Activated T-cell treated with anti-CD3 and anti-CD28 coated beads, Interleukin-2, amount 50 U/mL, for 72 hours (primary cell): ENCODE measurements at places on chromosomes 11 and 22. TPM values are rescaled to one million over a fixed set of nuclear protein-coding genes. Genes with fewer than 3 reads are reported as not detected.

DNA sequence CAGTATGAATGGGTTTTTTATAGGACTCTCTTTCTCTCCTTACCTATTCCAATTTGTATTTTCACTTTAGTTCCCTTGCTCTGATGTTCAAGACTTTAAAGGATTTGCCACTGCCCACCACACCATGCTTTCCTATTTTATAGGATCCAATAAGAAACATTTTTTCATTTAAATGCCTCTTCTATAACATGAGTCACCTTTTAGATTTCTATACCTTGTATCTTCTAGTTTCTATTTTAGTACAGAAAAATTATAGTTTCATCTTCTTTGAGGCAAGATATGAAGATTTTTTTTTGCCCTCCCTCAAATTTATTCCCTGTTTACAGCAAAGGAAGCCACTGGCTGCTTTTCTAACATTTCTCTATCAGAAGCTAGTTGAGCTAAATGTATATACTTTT is 76.8 kb downstream of the ARFGAP2 start:
- H3K4me3 ChIP-seq, result no peak overlapping the region
- DNase-seq, result no peak
- H3K36me3 ChIP-seq, result no peaks in the 10 kb centered on the region

The EXPH5 gene
- 4.3 TPM for total RNA-seq

The TRIM34 gene
- 9.0 TPM for total RNA-seq

DNA sequence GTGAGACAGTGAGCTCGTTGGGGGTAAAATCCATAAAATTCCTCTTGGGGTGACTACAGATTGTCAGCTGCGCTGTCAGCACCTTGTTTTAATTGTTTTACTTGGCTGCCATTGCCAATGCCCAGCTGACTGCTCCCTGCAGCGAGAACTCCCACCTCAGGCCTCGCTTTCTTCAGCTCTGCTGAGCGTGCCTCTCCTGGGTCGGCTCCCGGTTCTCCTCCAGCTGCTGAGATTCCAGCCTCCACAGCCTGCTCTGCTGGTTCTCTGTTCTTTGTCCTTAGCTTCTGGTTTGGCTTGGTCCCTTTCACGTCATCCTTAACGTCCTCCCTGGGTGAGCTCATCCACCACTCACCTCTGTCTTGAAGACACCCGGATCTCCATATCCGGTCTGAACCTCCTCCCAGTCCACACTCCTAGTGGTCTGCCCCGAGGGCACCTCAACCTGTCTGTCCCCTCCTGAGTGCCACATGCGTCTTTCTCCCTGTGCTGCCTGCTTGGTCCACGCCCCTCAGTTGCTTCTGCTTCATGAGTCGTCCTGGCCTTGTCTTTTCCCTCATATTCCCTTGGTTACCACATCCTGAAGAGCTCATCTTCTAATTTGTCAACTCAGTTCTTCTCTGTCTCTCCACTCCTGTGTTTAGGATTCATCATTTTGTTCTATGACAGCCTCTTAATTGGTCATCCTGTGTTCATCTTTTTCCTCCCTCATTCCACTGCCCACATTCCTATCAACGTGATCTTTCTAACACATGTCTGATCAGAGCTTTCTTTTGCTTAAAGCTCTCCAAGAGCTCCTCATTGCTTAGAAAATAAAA is 35.6 kb downstream of the BMAL1 start:
- DNase-seq, result no peak
- H3K27me3 ChIP-seq, result no peaks in the 10 kb centered on the region
- peaks cover 61% of the 10 kb centered on the region for H3K4me1 ChIP-seq
- H3K4me3 ChIP-seq, result no peak overlapping the region
- H3K27ac ChIP-seq, result no peak overlapping the region

The INPP5J gene
- 0.37 TPM for total RNA-seq

DNA sequence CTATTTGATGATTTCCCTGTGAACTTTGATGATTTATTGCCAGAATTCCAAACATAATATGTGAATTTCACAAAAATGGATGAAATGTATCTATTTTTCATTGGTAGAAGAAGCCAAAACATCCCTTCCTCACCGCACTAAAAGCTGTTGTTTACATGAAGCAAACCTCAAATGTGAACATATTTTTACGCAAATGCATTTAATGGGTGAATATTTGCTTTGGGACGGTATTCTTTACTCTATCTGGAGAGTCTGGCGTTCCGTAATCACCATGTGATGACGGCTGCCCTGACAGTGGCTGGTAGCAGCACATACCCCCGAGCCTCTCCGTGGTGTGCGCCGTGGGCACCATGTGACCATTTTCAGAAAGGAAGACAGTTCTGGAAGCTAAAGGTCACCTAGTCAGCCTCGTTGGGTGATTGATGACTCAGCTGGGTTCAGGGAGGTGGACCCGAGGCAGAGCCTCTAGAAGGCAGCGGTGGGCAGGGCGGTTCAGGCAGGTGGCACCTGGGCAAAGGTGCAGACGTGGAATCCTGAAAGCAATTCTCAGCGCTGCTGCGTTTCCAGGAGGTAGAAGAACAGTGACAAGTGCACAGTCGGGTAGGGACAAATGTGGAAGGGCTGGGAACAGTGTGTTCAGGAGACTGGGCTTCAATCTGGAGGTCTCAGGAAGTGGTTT is 45.3 kb downstream of the PPARA start:
- H3K27ac ChIP-seq, result no peak overlapping the region
- H3K4me1 ChIP-seq, result no peaks in the 10 kb centered on the region
- H3K4me3 ChIP-seq, result no peak overlapping the region
- no peaks in the 10 kb centered on the region for H3K27me3 ChIP-seq
- DNase-seq, result no peak

DNA sequence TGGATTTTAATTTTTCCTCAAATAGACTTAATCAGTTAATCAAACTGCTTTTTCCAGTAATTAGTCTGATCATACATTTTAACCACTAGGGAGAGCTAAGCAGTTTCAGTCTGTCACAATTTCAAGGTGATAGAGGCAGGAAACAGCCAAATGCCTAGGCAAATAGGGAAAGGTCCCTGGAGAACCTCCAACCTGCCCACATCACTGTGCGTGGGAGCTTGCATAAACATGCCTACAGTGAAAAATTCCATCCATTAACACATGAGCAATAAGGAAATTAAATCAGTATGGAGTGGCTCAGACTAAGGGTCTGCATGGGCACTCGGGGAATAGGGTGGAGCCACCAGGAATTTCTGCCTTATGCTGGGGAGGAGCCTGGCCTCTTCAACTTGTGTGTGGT is 74.6 kb downstream of the AASDHPPT start:
- H3K4me1 ChIP-seq, result no peaks in the 10 kb centered on the region
- H3K27ac ChIP-seq, result no peak overlapping the region
- H3K36me3 ChIP-seq, result no peaks in the 10 kb centered on the region
- peaks cover 26% of the 10 kb centered on the region for H3K27me3 ChIP-seq

DNA sequence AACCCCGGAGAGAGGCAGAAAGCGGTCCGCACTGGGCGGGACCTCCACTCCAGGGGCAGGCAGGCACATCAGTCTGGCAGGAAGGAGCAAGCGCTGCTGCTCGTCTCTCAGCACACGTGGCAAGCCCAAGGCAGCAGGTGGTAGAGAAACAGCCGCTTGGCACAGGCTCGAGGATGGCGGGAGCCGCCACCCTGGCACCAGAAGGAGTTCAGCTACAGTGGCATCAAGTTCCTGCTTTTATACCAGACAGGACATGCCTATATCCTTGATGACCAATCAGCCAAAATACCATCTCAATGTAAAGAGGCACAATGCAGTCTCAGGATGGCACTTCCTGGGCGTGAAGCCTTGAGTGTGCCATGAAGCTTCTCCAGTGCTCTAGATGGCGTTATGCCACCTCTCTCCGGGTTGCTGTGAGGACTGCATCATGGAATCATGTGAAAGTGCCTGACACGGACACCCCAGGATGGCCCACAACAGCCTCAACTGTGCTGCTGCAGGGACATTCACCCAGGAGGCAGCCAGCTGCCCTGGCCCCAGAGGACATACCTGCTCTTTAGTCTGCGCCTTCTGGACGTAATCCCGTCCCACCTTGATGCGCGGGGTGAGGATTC is 64.8 kb downstream of the APOL1 start:
- no peak for DNase-seq
- no peak overlapping the region for H3K4me3 ChIP-seq
- H3K36me3 ChIP-seq, result peaks cover 48% of the 10 kb centered on the region
- peak overlapping the region; percentile 66 for H3K27ac ChIP-seq

DNA sequence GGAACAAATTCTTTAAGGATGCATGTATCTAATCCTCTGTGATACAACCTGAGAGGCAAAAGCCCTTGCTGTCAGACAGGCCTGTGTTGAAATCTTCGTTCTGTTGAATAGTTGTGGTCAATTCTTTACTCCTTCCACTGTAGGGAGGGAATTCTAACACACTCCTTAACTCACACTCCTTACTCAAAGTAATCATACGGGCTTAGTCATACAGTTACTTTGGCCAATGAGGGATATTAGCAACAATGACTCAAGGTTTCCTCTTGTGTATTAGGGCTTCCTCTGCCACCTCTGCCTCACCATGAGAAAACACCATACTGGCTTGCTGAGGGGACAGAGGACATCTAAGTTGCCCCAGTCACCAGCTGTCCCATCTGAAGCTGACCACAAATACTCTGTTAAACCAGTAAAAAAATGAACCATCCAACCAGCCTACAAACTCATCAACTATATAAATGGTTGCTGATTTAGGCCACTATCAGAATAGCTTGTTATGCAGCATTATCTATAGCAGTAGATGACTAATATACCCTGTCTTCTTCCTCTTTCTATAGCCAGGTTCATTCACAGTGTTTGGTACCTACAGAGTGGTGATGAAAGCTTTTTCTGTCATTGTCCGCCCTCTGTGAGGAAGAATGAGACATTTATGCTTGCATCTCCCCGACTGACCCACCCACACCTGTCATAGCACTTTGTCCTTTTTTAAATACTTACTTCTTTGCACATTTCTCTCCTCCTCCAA is 322.8 kb upstream of the SYN3 start:
- H3K36me3 ChIP-seq, result peaks cover 3% of the 10 kb centered on the region
- H3K27ac ChIP-seq, result no peak overlapping the region
- no peaks in the 10 kb centered on the region for H3K4me1 ChIP-seq
- no peak overlapping the region for H3K4me3 ChIP-seq
- H3K27me3 ChIP-seq, result no peaks in the 10 kb centered on the region

- no peak overlapping the region for H3K4me3 ChIP-seq
- peaks cover 15% of the 10 kb centered on the region for H3K27me3 ChIP-seq
- H3K27ac ChIP-seq, result no peak overlapping the region
- H3K36me3 ChIP-seq, result no peaks in the 10 kb centered on the region
Observed at GRCh38 chr11:33449798-33450197, 192.6 kb downstream of the HIPK3 start.

DNA sequence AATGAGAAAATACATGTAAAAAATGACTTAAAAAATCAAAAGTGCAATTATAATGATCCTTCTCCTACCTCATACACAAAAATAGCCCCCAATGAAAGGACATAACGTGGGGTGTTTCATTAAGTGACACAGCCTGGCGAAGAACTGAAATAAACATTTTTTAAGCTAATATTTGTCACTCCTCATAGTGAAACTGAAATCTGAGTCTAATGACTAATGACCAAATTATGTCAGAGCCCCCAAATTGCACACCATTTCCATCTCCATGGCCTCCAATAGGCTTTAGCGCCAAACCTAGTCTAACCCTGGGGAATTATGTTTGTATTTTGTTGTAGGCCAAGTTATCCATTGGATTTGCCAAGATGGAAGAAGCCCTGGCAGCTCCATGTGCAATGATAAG is 119.1 kb downstream of the WT1 start:
- H3K4me1 ChIP-seq, result peaks cover 20% of the 10 kb centered on the region
- peaks cover 31% of the 10 kb centered on the region for H3K27me3 ChIP-seq
- DNase-seq, result no peak

GRCh38 chr11:422249-422656 is 7.5 kb upstream of the SIGIRR start:
- no peak for DNase-seq
- H3K4me1 ChIP-seq, result no peaks in the 10 kb centered on the region
- peaks cover 2% of the 10 kb centered on the region for H3K36me3 ChIP-seq

DNA sequence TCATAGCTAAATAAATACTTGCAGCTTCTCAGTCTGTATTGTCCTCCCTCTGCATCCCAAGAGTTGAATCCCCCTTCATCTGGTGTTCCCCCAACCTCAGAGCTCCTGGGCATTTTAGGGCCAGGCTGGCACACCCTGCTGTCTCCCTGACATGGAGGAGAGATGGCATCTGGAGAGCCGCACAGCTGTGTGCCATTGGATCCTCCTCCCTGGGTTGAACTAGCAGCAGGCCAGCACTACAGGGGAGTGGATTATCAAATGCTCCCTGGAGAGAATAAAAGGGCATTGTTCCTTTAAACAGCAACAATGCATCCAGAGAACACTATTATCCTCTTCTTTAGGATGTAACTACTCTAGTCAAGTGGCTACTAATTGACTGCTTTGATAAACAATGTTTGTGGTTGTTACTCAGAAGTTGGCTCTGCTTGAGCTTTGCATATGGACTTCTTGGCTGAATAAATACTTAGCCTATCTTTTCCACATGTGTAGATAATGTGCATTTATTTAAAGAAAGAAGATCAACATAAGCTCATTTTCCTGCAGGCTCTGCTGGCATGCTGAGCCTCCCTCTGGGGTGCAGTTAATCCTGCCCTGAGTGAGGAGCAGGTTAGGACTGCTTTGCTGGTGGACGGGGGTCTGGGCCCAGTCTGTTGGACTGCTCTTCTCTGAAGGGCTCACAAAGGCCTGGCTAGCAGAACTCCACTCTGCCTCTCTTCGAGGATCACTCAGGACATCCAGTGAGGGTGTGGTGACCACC is 897.2 kb downstream of the TBC1D22A start:
- no peaks in the 10 kb centered on the region for H3K4me1 ChIP-seq
- no peaks in the 10 kb centered on the region for H3K36me3 ChIP-seq
- no peak overlapping the region for H3K27ac ChIP-seq
- H3K4me3 ChIP-seq, result no peak overlapping the region
- H3K27me3 ChIP-seq, result no peaks in the 10 kb centered on the region

The PRODH gene
- total RNA-seq, result 0.76 TPM

The APOBEC3G gene
- total RNA-seq, result 77.8 TPM

The CCDC89 gene
- 0.90 TPM for total RNA-seq

The OR4D5 gene
- not detected for total RNA-seq

DNA sequence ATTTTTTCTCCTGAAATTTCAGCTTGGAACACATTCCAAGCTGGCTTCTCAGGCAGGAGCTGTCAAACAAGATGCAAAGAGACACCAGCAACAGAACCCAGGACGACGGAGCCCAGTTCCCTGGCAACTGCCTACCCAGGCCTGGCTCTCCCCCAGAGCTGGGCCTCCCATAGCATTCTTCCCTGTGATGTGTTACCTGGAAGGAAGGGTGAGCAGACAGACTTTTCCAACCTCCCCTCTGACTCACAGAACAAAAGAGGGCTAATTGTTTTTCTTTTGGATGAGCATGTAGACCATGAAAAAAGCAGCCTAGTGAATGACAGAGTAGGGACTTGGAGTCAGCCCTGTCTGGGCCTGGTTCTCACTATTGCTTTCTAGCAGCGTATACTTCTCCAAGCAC is 55.3 kb upstream of the BMAL1 start:
- no peaks in the 10 kb centered on the region for H3K4me1 ChIP-seq
- H3K27ac ChIP-seq, result no peak overlapping the region
- no peak overlapping the region for H3K4me3 ChIP-seq
- no peaks in the 10 kb centered on the region for H3K27me3 ChIP-seq
- DNase-seq, result no peak

- no peak for DNase-seq
- H3K27me3 ChIP-seq, result peaks cover 20% of the 10 kb centered on the region
- H3K4me3 ChIP-seq, result no peak overlapping the region
- H3K36me3 ChIP-seq, result no peaks in the 10 kb centered on the region
- no peak overlapping the region for H3K27ac ChIP-seq
Observed at GRCh38 chr11:121199516-121199915, 93.1 kb upstream of the SC5D start.

GRCh38 chr22:25023879-25024278 is 71.4 kb downstream of the KIAA1671 start:
- H3K27ac ChIP-seq, result no peak overlapping the region
- DNase-seq, result no peak
- no peaks in the 10 kb centered on the region for H3K36me3 ChIP-seq
- no peak overlapping the region for H3K4me3 ChIP-seq
- peaks cover 15% of the 10 kb centered on the region for H3K27me3 ChIP-seq

The NRIP3 gene
- 3.1 TPM for total RNA-seq

The INS gene
- total RNA-seq, result not detected

The FOLR1 gene
- not detected for total RNA-seq

The HEPHL1 gene
- total RNA-seq, result not detected
